ENCODE measurements at places on chromosomes 3 and 15. TPM values are rescaled to one million over a fixed set of nuclear protein-coding genes. Genes with fewer than 3 reads are reported as not detected.

OR5H15 gene
- not detected for total RNA-seq

RPP25 gene
- total RNA-seq = 3.8 TPM

AP3B2 gene
- not detected for total RNA-seq

STARD9 gene
- total RNA-seq = 3.4 TPM

PIERCE2 gene
- not detected for total RNA-seq

GOLGA8S gene
- total RNA-seq = not detected

ARRDC4 gene
- 0.24 TPM for total RNA-seq

C3orf20 gene
- 0.12 TPM for total RNA-seq

GUCA1C gene
- total RNA-seq = not detected

BCL2A1 gene
- 111 TPM for total RNA-seq

GOLGA6C gene
- total RNA-seq = not detected

MAGEL2 gene
- total RNA-seq = not detected

CPNE4 gene
- total RNA-seq = not detected

MYH15 gene
- total RNA-seq = 0.12 TPM

ARHGAP31 gene
- 11.4 TPM for total RNA-seq

COX17 gene
- 108 TPM for total RNA-seq

DNAH12 gene
- total RNA-seq = 0.14 TPM

SCN5A gene
- 0.34 TPM for total RNA-seq

CHRD gene
- 0.21 TPM for total RNA-seq

XYLB gene
- 4.9 TPM for total RNA-seq

KCNMB3 gene
- total RNA-seq = 0.29 TPM

TM6SF1 gene
- 2.2 TPM for total RNA-seq

SCG3 gene
- not detected for total RNA-seq

SHF gene
- total RNA-seq = 11.8 TPM

CCR8 gene
- 0.51 TPM for total RNA-seq

CHST14 gene
- 8.2 TPM for total RNA-seq

ALPK3 gene
- 0.10 TPM for total RNA-seq

EFCC1 gene
- 0.24 TPM for total RNA-seq

UROC1 gene
- total RNA-seq = not detected

EFHB gene
- total RNA-seq = 0.51 TPM

C3orf22 gene
- total RNA-seq = not detected

GPR15 gene
- 2.8 TPM for total RNA-seq

FGF7 gene
- total RNA-seq = not detected

UTS2B gene
- total RNA-seq = not detected

AADACL2 gene
- total RNA-seq = not detected

CRABP1 gene
- total RNA-seq = not detected

WNT5A gene
- not detected for total RNA-seq

ZNF710 gene
- total RNA-seq = 27.0 TPM

PEAK1 gene
- 15.6 TPM for total RNA-seq

GPR149 gene
- not detected for total RNA-seq

CIDEC gene
- total RNA-seq = not detected

GP9 gene
- total RNA-seq = not detected

IL20RB gene
- 0.80 TPM for total RNA-seq

LRRK1 gene
- total RNA-seq = 0.71 TPM

SEC22C gene
- 47.0 TPM for total RNA-seq

GBE1 gene
- 30.6 TPM for total RNA-seq

GP5 gene
- total RNA-seq = 0.24 TPM

SAMD7 gene
- total RNA-seq = not detected

ADAMTS9 gene
- total RNA-seq = not detected

CASR gene
- total RNA-seq = 0.19 TPM

INAFM2 gene
- 6.7 TPM for total RNA-seq

DAG1 gene
- total RNA-seq = 9.4 TPM

PLOD2 gene
- total RNA-seq = 0.65 TPM

FBXW12 gene
- not detected for total RNA-seq

CIP2A gene
- 39.5 TPM for total RNA-seq
